ENCODE measurements at places on chromosomes 12 and 14. TPM values are rescaled to one million over a fixed set of nuclear protein-coding genes. Genes with fewer than 3 reads are reported as not detected.

- no peak for DNase-seq
Measured at GRCh38 chr14:51836417-51836816, 24.0 kb upstream of the GNG2 start.

GRCh38 chr14:98976271-98976670, 295.7 kb downstream of the BCL11B start:
- DNase-seq, result no peak

The MGAT2 gene
- total RNA-seq, result 9.4 TPM

- DNase-seq, result peak; percentile 1
Measured at GRCh38 chr14:34596891-34597290, 33.1 kb downstream of the SNX6 start.

DNA sequence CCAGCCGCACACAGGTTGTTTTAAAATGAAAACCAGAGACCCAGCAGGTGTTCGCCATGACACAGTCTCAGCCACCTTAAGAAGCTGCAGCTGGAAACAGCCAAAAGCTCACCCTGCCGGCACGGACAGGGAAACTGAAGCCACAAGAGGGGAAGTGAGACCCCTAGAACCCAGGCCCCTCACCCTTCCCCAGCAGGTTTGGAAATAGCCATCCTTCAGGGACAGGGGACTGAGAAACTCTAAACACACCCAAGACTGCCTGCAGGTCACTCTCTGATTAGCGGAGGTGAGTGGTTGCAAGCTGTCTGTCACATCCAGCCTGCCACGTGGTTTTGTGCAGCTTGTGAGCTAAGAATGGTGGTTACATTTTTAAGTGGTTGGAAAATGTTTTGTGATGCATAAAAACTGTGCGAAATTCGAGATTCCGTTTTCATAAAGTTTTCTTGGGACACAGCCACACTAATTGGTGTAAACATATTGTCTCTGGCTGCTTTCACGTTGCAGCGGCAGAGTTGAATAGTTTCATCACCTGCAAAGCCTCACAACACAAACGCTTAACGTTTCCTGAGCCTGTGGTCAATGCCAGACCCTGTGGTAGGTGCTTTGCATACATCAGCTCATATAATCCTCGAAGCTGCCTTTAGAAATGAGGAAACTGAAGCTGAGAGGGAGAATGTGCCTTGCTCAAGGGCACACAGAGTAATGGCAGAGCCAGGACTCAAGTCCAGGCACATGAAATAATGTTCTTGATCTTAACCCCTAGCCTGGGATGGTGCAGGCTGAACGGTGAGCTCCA, 1.7 kb upstream of the SELPLG start:
- DNase-seq, result no peak

The MCRS1 gene
- total RNA-seq, result 83.0 TPM

- DNase-seq, result no peak
Measured at GRCh38 chr12:20963762-20964161, 153.3 kb downstream of the SLCO1B3 start.

The SYNDIG1L gene
- not detected for total RNA-seq

The GPX2 gene
- not detected for total RNA-seq

GRCh38 chr14:101861464-101861863, 100.0 kb downstream of the PPP2R5C start:
- no peak for DNase-seq

The CACNA1C gene
- 151 TPM for total RNA-seq

The GDF3 gene
- total RNA-seq, result not detected

The SERPINA3 gene
- total RNA-seq, result 55.2 TPM

DNA sequence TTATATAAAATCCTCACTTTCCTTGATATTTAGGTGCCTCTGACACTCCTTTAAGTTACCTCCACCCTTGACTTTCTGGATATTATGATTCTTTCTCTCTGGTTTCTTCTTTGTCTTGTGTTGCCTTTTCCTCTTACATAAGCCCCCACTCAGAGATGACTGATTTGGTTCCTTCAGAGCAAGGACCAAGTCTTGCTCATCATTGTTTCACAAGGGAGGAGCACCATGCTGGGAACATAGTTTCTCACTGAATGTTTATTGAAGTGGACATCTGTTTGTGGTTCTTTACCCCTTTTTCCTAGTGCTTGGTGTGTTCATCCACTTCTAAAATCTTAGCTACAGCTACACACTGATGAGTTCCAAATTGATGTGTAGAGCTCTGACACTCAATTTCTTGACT, 161.3 kb upstream of the PTPRQ start:
- no peak for DNase-seq

The KRT82 gene
- not detected for total RNA-seq

DNA sequence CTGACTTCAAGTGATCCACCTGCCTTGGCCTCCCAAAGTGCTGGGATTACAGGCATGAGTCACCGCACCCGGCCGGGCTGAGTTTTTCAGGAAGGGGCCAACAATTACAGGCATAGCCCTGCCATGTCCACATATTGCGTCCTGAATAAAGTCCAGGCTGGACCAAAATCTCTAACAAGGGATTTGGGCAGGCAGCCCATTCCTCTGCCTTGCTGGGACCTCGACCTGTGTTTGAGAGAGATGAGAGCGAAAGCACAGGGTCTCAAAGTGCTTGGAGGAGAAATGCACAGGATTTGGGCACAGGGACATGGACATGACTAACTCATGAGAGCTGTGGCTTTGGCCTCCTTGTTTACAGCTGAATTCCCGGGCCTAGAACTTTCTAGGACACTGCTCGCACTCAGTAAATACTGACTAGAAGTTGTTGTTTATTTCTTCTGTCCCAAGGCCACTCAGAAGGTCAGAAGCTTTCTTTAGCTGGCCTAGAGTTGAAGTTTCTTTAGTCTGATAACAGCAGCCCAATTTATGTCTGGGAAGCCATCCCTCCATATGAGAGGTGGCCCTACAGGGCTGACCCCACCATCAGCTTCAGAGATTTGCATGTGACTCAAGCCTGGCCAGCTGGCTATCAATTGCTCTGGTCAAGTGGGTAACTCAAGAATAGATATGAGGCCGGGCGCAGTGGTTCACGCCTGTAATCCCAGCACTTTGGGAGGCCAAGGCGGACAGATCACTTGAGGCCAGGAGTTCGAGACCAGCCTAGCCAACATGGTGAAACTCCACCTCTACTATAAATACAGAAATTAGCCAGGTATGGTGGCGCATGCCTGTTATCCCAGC, 11.7 kb downstream of the CAMKK2 start:
- DNase-seq, result peak; percentile 39

DNA sequence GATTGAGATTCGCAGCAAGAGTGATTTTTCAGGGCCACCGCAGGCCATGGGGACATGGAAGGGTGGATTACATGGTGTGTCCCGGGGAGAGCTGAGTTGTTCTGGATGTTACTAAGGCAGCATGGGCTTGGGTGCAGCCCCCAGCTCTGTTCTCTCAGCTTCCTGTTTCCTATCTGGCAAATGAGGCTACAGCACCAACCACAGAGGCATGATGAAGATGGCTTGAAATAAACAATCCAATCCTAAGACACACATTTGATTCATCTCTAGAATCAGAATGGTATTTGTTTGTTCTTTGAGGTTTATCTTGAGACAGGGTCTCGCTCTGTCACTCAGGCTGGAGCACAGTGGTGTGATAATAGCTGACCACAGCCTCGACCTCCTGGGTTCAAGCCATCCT, 21.6 kb downstream of the GLTP start:
- DNase-seq, result no peak

The OSGEP gene
- total RNA-seq, result 15.6 TPM

DNA sequence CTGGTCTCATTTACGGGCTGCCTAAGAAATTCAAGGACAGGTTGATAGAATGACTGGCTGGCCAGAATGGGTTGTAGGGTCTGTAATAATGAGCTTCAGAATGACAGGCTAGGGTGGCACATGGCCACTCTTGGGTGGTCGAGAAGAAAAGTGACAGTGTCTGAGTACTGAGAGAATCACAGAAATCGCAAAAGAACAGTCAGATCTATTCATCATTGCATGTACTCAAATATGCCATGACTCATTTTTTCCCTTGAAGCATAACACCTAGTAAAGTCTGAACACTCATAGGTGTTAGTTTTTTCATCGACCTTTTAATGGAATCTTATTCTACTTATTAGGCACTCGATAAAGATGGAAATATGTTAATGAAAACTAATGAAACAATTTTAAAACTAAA, 37.8 kb upstream of the SEL1L start:
- no peak for DNase-seq

The E2F7 gene
- 0.08 TPM for total RNA-seq

The ACYP1 gene
- total RNA-seq, result 11.9 TPM

The SLC38A4 gene
- 2.3 TPM for total RNA-seq

GRCh38 chr12:3173008-3173553, 95.9 kb downstream of the TSPAN9 start:
- DNase-seq, result peak; percentile 25

DNA sequence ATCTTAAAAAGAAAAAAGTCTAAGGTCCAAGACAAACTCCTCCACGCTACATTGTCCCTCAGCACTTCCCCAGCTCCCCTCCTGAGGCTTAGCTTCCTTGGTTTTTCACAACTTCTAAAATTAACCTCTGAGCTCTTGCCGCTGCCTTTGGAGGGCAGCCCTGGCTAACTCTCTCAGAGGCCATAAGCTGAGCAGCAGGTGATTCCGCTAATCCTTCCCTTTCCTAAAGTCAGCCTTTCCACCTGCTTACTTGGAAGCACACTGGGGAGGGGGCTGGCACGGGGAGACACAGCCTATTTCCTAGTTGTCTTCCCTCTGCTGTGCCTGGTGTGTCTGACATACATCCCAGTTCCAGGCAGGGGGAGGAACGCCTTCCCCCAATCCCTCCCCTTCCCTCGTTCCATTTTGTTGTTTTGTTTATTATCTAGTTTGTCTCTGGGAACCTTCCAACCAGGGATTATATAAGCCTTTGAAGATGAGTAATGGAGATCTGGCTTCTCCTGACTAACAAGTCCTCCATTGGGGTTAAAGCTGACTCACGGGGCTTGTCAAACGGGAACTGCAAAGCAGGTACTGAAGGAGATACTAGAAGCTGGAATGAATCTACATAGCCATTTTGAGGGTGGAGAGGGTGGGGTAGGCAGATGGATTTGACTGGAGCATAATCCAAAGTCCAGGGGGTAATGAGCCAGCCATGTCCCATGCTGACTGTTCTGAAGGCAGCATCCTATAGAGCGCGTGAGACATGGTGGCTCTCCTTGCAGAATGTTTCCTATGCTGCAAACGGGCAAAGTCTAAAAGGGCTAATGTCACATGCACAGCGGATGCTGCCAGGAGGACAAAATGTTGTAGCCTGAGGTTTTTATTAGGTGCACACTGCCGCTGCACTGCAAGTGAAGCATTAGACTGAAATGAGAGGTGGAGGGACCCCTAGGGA, 230.8 kb downstream of the FOXN3 start:
- DNase-seq, result no peak

GRCh38 chr14:54877015-54877702, 25.5 kb downstream of the GCH1 start:
- no peak for DNase-seq

- DNase-seq, result peak; percentile 66
Measured at GRCh38 chr14:63388766-63389431, 70.2 kb upstream of the GPHB5 start.

DNA sequence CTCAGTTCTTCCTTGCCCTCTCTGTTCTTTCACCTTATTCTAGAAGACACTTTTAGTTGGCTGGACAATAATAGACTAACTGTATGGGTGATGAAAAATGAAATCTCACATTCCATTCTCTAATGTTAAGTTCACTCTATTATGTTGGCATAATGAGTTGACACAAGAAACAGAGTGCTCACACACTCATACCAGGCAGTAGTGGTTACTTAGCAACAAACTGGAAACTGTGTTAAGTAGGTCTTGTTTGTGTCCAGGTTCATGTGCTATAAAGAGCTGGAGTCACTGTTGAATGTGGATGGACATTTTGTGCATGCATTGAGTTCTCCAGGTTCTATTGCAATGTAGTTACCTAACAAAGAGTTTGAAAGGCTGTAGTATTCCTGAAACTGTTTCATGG, 16.9 kb upstream of the PPP4R4 start:
- DNase-seq, result no peak

GRCh38 chr12:89250636-89251035, 101.7 kb downstream of the DUSP6 start:
- DNase-seq, result no peak

- no peak for DNase-seq
Measured at GRCh38 chr12:7877420-7877819, 4.7 kb upstream of the SLC2A14 start.

The C12orf60 gene
- 1.6 TPM for total RNA-seq

DNA sequence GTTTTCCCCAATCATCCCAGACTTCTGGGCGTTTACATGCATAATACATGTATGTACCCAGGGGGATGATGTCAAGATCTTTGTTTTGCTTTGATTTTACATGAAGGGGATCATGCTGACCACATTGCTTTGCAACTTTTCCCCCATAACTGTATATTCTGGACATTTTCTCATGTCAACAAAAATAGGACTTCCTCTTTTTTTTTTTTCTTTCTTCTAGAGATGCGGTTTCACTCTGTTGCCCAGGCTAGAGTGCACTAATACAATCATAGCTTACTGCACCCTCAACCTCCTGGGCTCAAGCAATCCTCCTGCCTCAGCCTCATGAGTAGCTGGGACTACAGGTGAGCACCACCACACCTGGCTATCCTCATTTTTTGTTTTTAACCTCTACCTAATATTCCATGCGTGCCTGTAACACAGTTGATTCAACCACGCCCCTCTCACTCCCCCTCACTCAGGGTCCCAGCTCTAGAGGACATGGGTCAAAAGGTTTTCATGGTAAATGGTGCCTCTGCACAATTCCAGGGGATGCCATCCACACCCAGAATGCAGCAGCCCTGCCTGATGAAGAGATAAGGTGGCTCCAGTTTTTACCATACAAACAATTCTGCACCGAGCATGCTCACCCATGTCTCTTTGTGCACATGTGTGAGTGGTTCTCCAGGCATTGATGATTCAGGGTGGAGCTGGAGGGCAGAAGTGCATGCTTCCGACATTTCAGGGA, 32.0 kb upstream of the CIPC start:
- no peak for DNase-seq

The PROX2 gene
- total RNA-seq, result not detected

The MANSC4 gene
- total RNA-seq, result not detected

- no peak for DNase-seq
Measured at GRCh38 chr12:120012067-120012621, 23.1 kb downstream of the BICDL1 start.

DNA sequence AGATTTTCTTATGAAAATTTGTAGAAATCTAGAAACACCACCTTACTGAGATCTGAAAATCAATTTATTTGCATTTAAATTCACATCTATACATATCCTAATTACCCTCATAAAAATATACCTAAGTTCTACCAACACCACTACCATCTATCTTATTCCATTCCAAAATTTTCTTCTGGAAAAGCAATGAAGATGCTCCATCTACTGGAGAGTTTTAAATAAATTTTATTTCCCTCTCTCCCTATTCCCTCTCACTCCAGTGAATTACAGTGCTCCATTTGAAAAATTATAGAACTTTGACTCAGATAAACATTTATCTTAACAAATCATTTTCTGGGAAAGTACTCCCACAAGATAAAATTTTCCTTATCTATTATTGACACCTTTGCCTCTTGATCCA, 2.3 kb upstream of the C14orf39 start:
- no peak for DNase-seq

DNA sequence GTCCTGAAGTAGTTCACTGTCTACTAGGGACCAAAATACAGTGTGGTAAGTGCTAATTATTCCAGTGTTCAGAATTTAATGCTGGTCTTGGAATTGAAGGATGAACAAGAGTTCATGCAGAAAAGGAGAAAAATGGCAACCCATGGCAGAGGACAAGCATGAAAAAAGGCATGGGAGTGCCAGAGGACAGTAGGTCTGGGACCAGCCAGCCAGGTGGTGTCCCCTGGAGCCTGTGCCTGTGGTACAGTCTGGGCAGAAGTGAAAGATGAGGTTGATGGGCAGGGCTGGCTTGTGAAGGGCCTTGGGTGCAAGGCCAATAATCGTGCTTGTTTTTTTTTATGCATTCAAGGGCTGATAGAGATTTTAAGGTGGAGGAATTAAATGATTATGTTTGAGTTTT, 21.0 kb downstream of the C12orf75 start:
- no peak for DNase-seq

- no peak for DNase-seq
Measured at GRCh38 chr12:32647275-32647674, 31.8 kb upstream of the DNM1L start.
